ENCODE measurements at places on chromosomes 11 and 22. TPM values are rescaled to one million over a fixed set of nuclear protein-coding genes. Genes with fewer than 3 reads are reported as not detected.
A peak's percentile ranks its signal among the peaks of the same experiment; 100 is the strongest.

Gene LRRC75B
- 5.6 TPM for total RNA-seq

Gene PHF21B
- 0.17 TPM for total RNA-seq

GRCh38 chr11:78385205-78385604 lies 32.4 kb downstream of the GAB2 start:
- no peaks in the 10 kb centered on the region for H3K4me1 ChIP-seq
- DNase-seq = no peak
- H3K36me3 ChIP-seq = no peaks in the 10 kb centered on the region
- no peaks in the 10 kb centered on the region for H3K27me3 ChIP-seq

GRCh38 chr22:17087498-17088131 lies 2.8 kb downstream of the IL17RA start:
- DNase-seq = peak; percentile 81
- H3K4me1 ChIP-seq = peaks cover 3% of the 10 kb centered on the region
- no peaks in the 10 kb centered on the region for H3K27me3 ChIP-seq

GRCh38 chr11:76560219-76560618 lies 110.3 kb downstream of the LRRC32 start:
- no peaks in the 10 kb centered on the region for H3K4me1 ChIP-seq
- DNase-seq = peak; percentile 10
- H3K27me3 ChIP-seq = no peaks in the 10 kb centered on the region
- H3K36me3 ChIP-seq = no peaks in the 10 kb centered on the region
- no peak overlapping the region for H3K4me3 ChIP-seq

DNA sequence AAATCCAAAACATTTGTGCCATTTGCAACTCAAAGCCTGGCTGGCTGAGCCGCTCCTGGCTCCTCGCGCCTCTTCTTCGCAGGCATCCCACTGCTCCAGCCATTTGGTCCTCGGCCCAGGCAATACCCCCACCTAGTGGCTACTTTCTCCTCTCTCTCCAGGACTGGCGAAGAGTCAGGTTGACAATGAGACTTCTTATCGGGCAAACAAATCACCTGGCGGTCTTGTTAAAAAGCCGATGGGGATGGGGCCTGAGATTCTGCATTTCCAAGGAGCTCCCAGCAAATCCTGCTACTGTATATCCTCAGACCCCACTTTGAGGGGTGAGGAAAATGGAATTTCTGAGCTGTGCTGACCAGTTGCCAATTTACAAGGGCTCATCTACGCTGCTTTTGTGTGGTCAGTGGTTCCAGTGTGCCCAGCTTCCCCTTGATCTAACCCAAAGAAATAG lies 89.0 kb downstream of the ISX start:
- no peak overlapping the region for H3K27ac ChIP-seq
- no peaks in the 10 kb centered on the region for H3K27me3 ChIP-seq
- no peak overlapping the region for H3K4me3 ChIP-seq

Gene ANGPTL5
- 0.77 TPM for total RNA-seq

Gene FAM180B
- total RNA-seq = not detected

Gene KDM4D
- 0.50 TPM for total RNA-seq

- no peak overlapping the region for H3K4me3 ChIP-seq
- H3K4me1 ChIP-seq = peaks cover 34% of the 10 kb centered on the region
- peaks cover 9% of the 10 kb centered on the region for H3K36me3 ChIP-seq
- DNase-seq = no peak
- H3K27ac ChIP-seq = peak overlapping the region; percentile 83
- H3K27me3 ChIP-seq = no peaks in the 10 kb centered on the region
Measured at GRCh38 chr11:43922744-43923405, 19.6 kb upstream of the C11orf96 start.

GRCh38 chr11:118168751-118169150 lies 7.7 kb downstream of the SCN2B start:
- H3K27me3 ChIP-seq = no peaks in the 10 kb centered on the region
- no peak overlapping the region for H3K4me3 ChIP-seq
- H3K27ac ChIP-seq = no peak overlapping the region
- no peaks in the 10 kb centered on the region for H3K36me3 ChIP-seq
- DNase-seq = no peak

- peaks cover 7% of the 10 kb centered on the region for H3K36me3 ChIP-seq
- no peak overlapping the region for H3K27ac ChIP-seq
- DNase-seq = no peak
- no peak overlapping the region for H3K4me3 ChIP-seq
- no peaks in the 10 kb centered on the region for H3K4me1 ChIP-seq
Measured at GRCh38 chr11:66242095-66242765, 26.2 kb upstream of the RAB1B start.

DNA sequence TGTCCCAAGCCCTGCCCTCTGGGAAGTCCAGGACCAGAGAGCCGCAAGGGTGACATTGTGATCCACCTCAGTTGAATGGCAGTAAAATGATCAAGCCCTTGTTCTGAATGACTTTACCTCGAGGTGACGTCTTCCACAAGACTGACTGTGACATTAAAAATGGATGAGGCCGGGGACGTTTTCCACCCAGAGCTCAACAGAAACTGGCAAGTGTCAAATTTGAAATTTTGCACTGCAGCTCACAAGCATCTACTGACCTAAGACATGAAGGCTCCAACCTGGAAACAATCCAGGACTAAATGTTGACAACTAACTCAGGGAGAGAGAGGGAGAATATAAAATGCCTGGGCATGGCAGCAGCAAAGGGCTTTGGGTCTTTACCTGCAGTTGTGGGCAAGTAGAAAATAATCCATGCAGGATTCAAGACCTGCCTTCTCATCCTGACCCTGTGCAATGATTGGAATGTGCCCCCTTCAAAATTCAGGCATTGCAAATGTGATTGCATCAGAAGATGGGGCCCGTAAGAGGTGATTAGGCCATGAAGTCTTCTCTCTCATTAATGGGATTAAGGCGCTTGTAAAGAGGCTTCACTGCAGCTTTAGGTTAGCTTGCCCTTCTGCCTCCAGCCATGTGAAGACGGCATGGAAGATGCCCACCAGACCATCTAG lies 33.6 kb upstream of the CLMP start:
- peaks cover 12% of the 10 kb centered on the region for H3K4me1 ChIP-seq
- no peak overlapping the region for H3K4me3 ChIP-seq
- H3K27me3 ChIP-seq = no peaks in the 10 kb centered on the region
- DNase-seq = no peak

DNA sequence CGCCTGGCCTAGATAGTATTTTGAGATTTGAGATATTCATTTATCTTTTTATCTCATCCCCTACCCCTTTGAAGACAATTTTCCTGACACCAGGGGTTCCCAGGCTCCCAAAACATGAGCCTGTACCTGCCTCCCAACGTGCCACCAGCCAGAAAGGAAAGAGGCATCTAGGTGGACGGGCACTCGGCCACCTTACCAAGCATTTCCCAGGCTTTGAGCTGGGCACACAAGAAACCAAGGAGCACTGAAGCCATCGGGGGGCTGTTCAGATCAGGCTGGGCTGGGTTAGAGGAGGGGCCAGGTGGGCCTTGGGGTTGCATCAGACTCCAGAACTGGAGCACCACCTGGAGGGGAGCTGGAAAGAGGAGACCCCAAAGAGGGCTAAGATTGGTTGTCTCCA lies 28.5 kb upstream of the BAIAP2L2 start:
- H3K36me3 ChIP-seq = no peaks in the 10 kb centered on the region
- H3K4me3 ChIP-seq = no peak overlapping the region
- H3K27ac ChIP-seq = no peak overlapping the region
- H3K27me3 ChIP-seq = no peaks in the 10 kb centered on the region

GRCh38 chr11:1029051-1029450 lies 7.5 kb downstream of the MUC6 start:
- no peak overlapping the region for H3K4me3 ChIP-seq
- H3K4me1 ChIP-seq = no peaks in the 10 kb centered on the region
- no peaks in the 10 kb centered on the region for H3K27me3 ChIP-seq
- DNase-seq = no peak

- H3K4me3 ChIP-seq = no peak overlapping the region
- no peaks in the 10 kb centered on the region for H3K27me3 ChIP-seq
- DNase-seq = no peak
- H3K27ac ChIP-seq = no peak overlapping the region
- no peaks in the 10 kb centered on the region for H3K4me1 ChIP-seq
Measured at GRCh38 chr22:35850831-35851230, 133.2 kb downstream of the APOL5 start.

Gene FOSL1
- 7.4 TPM for total RNA-seq

Gene DNAJB7
- total RNA-seq = not detected

- peaks cover 24% of the 10 kb centered on the region for H3K36me3 ChIP-seq
- H3K4me1 ChIP-seq = no peaks in the 10 kb centered on the region
- no peaks in the 10 kb centered on the region for H3K27me3 ChIP-seq
- H3K4me3 ChIP-seq = no peak overlapping the region
- no peak for DNase-seq
- no peak overlapping the region for H3K27ac ChIP-seq
Measured at GRCh38 chr22:29288837-29289236, 17.6 kb upstream of the GAS2L1 start.

DNA sequence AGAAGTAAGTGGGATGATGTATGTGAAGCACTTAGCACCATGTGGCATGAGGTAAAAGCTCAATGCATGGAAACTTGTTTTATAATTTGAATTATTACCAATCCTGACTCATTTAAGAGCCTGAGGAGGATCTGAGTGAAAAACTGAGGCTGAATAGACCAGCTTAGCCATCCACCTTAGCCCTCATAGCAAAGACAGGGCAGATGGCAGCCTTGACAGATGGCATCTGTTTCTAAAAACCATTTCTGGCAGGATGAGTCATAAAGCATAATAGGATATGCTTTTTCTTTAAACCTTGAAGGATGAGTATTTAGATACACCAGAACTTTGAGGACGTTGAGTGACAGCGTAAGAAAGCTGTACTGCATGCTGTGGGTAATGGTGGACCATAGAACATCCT lies 61.0 kb upstream of the NAV2 start:
- H3K36me3 ChIP-seq = no peaks in the 10 kb centered on the region
- no peak for DNase-seq
- H3K27ac ChIP-seq = no peak overlapping the region

DNA sequence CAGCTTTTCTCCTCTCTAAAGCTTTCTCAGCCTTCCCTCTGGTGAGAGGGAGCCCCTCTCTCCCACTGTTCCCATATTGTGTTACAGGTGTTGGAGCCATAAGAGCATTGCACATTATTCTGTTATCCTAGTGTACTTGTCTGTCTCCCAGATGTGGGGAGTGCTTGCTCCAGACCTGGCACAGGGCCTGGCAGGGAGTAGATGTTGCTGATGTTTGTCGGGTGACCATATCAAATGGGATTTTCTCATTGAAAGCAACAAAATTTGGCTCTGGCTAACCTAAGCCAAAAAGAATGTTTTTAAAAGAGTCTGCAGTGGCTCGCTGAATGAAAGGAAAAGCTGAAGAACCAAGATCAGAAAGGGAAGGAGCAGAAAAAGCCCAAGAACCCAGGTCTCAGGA lies 41.1 kb downstream of the CYB5R2 start:
- H3K4me1 ChIP-seq = peaks cover under 1% of the 10 kb centered on the region
- H3K27me3 ChIP-seq = no peaks in the 10 kb centered on the region
- DNase-seq = no peak
- no peak overlapping the region for H3K27ac ChIP-seq

GRCh38 chr22:23089633-23090456 lies 19.5 kb downstream of the GNAZ start:
- no peaks in the 10 kb centered on the region for H3K4me1 ChIP-seq
- no peaks in the 10 kb centered on the region for H3K36me3 ChIP-seq
- no peaks in the 10 kb centered on the region for H3K27me3 ChIP-seq
- no peak overlapping the region for H3K27ac ChIP-seq

Data from fibroblast of lung (primary cell).